Gastrocnemius medialis (tissue), 4 donors: ENCODE measurements at places on chromosomes 6 and 20.

DNA sequence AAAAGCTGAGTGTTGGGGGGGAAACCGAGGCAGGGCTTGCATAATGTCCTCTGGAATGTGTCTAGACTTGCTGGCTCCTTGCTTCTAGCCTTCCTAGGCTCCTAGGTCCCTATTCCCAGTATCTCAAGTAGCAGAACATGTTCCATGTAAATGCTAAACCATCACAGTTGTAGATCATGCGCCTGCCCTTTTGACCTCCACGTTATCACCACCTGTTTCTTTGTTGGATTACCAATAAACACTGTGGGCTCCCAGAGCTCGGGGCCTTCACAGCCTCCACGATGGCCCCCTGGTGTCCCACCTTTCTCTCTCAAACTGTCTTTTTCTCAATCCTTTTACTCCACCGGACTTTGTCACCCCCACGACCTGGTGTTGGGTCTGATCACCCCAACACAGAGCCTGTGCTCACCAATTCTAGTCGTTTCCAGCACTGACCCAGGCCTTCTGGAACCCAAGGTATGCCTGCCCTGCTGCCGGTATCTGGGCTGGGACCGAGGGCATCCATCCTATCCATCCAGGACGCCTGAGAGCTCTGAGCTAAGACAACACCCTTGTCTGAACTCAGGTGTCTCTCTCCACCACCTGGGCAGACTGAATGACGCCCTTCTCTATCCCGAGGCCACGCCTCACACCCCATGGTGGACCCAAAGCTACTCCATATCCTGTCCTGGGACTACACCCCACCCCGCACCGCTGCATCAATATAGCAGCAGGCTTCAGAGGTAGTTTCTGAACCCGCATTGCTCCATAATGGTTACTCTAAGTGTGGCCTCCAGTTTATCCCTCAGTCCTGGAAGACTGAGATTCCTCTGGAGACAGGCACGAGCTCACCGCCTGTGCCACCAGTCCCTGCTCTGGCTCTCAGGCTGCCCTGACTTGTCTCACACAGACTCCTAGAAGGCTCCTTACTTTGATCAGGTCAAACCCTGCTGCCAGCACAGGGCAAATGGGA, 9.3 kb upstream of the PRR18 start:
- DNase-seq, result no peak

DNA sequence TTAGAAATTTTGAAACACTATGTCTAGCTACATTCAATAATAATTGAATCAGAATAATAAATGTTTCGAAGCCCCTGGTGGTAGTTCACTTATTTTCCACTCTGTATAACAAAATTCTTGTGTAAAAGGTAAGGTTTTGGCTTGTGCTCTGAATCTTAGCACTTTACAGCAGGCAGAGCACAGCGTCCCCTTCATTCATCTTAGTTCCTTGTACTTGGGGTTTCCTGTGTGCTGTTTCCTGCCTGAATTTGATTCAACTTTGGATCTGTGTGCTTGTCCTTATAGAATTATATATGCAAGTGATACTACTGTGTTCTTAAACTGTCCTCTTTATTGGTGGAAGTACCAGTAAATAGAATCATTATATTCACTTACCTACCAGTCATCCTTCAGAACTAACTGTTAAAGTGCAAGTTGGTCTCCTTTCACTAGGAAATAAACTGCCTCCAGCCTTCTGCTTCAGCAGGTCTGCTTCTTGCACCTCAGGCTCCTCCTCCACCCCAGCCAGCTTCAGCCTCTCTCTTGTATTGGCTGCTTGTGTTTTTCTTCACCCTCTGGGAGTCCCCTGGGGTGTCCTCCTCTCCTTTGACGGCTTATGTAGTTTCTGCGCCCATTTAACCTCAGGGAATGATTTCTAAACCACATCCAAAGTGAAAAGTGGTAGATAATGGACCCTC, 28.8 kb upstream of the TULP4 start:
- no peak for DNase-seq

DNA sequence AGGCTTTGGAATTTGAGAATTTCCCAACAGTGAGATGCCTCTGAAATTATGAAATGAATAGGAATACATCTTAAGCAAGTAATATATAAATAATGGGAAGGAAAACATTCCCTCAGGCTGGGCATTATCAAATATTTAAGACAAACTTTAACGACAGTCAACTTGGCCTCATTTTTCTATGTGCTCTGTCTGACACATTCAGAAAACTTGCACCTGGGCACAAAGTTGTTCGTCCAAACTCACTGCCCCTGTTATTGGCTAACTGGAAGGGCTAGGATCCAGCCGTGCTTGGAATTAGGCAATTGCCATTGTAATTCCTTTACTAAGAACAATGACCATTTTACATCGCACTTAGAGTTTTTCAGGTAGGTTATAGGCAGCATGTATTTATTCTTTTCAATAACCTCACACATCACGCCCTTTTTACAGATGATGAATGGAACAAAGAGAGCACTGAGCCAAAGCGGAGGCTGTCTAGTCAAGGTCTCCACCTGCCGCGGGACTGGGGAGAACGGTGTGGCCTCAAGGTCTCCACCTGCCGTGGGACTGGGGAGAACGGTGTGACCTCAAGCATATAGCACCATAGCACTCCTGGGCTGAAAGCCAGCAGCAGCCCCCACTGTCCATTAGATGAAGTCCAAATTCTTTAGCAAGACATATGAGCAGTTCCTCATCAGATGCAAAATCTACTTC, 40.7 kb upstream of the FOXQ1 start:
- no peak for DNase-seq

DNA sequence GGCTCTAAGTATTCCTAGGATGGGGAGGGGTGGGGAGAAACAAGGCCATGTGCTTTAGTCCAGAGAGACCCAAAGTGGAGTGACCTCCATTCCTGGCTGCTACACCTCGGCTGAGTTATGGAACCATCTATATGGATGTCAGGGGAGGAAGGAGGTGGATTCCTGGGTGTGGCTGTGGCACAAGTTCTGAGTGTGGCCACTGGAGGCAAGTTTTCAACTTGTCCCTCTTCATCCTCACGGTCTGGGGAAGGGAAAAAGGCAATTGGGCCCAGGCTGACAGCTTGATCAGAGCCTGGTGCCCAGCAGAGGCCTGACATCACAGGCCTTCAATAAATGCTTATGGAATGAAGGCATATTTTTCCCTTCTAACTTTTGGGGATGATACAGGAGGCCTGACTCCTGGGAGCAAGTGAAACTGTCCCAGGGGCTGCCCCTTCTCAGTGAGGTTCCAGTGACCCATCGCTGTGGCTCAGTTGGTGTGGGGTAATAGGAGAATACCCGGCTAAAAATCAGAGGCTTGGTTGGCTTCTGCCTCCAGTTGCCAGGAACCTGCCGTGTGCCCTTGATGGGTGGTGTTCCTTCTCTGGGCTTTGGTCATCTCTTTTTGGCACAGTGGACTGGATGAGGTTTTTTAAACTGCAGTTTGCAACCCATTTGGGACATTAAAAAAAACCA, 1.8 kb upstream of the ITPR3 start:
- no peak for DNase-seq

DNA sequence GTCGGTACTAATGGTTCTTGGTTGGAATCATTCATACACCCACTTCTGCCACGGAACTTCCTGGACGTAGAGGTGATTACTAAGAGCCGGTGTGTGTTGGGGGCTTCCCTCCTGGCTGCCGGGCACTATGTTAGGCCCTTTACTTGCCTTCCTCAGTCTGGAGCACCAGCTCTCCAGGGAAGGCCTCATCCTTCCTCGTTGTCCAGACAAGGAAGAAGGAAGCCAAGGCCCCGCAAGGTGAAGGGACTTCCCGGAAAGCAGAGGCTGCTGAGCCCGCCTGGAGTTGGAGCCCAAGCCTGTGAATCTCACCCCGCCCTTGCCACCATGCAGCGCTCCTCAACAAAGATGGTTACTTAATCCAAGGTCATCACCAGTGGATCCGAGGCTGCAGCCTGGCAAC, 26.2 kb downstream of the AAR2 start:
- DNase-seq, result no peak

- DNase-seq, result no peak
These were observed 89.1 kb downstream of the AIG1 start for GRCh38 chr6:143149771-143150170.

DNA sequence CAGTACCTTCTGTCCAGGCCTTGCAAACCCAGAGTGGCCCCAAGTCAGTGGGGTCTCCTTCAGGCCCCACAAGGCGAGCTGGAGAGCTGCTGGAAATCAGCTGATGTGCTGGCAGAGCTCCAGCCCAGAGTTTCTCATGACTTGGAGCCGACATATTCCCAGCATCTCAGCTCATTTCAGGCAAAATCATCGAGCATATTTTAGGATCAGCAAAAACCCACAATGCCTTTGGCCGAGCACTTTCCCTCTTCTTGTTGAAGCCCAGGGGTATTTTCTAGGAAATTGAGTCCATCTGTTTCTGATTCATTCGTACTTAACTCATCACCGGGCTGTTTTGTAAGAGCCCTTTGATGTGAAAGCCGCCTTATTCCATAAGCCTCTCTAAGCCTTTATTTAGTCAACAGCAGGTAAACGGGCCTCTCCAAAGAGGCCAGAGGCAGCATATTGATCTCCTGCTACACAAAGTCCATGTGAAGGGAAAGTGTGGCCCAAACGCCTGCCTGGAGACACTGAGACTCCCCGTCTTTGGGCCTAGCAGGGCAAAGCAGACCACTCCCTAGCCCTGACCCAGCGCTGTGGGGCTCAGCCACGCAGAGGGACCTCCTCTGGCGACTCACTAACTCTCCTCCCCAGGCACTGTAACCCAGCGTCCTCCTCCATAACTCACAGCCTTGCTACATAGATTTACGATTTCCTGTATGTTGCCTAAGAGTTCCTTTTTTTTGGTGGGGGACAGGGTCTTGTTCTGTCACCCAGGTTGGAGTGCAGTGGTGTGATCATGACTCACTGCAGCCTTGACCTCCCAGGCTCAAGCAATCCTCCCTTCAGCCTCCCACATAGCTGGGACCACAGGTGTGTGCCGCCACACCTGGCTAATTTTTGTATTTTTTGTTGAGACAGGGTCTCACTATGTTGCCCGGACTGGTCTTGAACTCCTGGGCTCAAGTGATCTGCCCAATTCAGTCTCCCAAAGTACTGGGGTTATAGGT, 12.1 kb upstream of the C20orf203 start:
- no peak for DNase-seq

DNA sequence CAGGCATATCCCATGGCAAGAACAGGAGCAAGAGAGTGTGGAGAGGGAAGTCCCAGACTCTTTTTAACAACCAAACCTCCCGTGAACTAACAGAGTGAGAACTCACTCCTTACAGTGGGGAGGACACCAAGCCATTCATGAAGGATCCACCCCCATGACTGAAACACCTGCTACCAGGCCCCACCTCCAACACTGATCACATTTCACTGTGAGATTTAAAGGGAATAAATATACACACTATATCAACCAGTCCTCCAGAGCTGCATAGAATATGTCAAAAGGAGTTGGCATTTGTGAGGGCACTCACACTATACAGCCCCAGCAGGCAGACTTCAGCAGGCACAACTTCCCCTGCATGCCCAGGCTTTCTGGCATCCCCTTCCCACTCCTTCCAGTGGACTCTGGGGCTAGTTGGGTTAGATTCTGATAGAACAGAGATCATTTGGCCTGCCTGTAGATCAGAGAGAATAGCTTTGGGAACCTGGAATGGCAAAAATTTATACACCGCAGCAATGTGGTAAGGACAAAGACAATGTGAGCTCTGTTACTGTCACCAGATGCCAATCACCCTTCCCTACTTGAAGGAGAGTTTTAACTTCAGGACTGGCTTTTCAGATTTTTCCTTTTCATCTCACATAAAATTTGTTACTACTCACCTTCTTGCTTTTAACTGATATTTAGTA, 25.2 kb upstream of the TENT5A start:
- DNase-seq, result no peak

DNA sequence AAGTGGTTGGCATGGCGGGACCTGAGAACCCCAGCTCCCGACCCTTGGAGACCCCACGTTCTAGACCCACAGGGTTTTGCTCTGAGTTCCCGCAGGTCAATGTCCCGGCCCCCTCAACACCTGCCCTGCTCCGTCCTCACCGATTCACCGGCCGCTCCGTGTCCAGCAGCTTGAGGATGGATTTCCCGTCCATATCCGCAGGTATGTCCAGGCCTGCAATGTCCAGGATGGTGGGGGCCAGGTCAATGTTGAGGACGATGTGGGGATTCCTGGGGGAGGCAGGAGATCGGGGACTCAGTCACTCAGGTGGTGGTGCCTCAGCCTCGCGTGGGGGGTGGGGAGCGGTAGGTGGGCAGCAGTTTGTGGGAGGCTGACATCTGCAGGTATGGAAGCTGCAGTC, 106.7 kb downstream of the SULF2 start:
- DNase-seq, result no peak

DNA sequence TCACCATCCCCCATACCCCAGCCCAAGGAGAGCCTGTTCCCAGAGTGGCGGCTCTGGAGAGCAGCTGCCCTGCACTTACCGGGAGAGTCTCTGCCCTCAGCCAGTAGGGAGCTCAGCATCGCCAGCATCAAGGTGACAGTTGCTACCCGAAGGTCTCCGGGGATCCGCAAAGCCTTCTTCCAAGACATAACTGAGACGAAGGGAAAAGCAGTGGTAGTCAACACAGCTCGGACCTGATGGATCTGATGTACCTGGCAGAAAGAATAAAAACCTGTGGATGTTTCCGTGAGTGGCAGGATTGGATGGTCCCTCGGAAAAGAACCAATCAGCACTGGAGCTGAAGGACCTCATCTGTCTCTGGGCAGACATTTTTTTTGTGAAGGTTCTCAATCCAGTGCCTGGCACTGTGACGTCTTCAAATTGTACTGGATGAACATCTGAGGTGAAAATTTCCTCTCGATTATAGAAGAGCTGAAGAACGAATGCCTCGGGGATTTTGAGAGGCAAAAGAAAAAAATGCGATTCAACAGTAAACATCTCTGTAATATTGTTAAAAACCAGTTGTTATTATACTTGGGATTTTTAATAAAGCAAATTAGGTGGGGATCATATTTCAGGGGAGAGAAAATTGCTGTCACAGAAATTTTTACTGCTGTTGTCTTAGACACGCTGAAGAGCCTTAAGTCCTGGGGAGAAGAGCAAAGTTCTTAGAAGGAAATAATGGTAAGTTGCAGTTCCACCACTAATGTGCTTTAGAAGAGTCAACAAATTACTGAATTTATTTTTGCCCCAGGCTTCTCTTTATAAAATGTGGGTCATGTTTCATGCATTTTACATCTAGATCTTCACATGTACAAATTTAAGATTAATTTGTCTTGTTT, at the start of gene HLA-DQB1:
TSS of gene HLA-DQB1 (minus strand) at position 238 of the 881 bp plus-strand sequence. CDS start at position 188, 50 bp downstream.
- no peak for DNase-seq
